ENCODE measurements at places on chromosomes 7 and 10.

DNA sequence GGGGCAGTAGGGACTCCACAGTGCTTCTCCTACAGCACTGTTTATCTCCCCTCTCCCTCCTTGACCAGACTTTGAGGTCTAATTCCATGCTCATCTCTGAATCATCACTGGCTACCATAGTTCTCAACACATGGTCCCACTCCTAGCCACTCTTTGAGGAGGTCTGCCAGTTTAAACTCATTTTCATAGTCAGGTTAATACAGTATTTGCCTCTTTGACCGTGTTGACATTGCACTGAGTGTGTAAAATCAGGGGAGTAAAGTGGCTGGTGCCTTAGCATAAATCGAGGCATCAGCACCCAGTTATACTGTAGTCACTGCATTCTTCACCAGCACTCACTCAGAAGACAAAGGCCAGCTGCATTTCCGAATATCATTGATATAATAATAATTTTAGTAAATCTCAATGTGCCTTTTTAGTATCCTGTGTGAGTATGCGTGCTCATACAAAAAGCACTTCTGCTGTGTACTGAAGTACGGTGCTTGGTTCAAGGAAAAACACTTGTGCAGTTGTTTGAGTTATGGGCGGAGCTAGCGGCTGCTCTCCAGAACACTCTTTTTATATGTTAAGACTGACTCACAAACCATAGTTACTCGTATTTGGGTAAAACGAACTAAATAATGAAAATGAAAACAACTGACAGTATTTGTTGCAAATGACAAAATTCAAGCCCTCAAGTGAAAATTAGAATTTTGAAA lies 89.7 kb downstream of the GALNT11 start:
- no peak for DNase-seq

- DNase-seq: no peak
These were observed 101.6 kb downstream of the ABLIM1 start for GRCh38 chr10:114556236-114557122.

- no peak for DNase-seq
These were observed 675.5 kb downstream of the SUGCT start for GRCh38 chr7:40810274-40810673.

- DNase-seq: no peak
These were observed 36.5 kb upstream of the CABCOCO1 start for GRCh38 chr10:61626209-61626608.

GRCh38 chr7:1961701-1962276 lies 271.0 kb downstream of the MAD1L1 start:
- DNase-seq: no peak

GRCh38 chr10:5746197-5746596 lies 61.6 kb downstream of the TASOR2 start:
- DNase-seq: no peak

GRCh38 chr7:54989453-54990225 lies 29.2 kb upstream of the EGFR start:
- DNase-seq: no peak

- DNase-seq: no peak
These were observed 61.0 kb downstream of the ITIH5 start for GRCh38 chr10:7605565-7606295.

GRCh38 chr10:124357561-124357885 lies 61.2 kb downstream of the OAT start:
- no peak for DNase-seq

GRCh38 chr7:45157286-45157652 lies 322 bp upstream of the RAMP3 start:
- no peak for DNase-seq

DNA sequence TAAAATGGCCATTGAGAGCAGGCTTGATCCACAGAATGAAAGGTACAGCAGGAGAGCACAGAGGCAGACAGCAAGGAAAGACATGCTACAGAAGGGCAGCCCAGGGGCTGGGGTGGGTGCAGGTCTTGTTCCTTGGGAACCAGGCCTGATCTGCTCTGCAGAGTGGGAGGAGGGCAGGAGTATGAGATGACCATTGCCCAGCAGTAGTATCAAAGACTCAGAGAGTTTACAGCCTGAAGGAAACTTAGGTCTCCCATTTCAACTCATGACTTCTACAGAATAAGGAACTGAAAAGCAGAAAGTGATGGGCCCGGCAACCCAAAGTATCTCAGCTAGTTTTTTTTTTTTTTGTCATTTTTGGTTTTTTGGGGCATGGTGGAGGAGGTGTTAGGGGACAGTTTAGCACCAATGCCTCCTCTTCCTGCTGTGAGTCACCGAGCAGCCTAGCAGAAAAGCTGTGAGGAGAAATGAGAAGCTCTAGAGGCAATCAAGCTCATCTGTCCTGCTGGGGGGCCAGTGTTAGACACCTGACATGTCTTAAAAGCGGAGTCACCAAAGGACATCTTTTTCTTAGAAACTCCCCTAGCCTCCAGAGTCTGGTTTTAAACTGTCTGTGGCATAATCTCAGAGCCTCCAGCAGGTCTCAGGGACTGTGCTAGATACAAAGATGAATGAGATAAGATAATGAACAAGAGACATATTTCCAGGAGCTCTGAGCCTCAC lies 34.3 kb upstream of the HERPUD2 start:
- no peak for DNase-seq

DNA sequence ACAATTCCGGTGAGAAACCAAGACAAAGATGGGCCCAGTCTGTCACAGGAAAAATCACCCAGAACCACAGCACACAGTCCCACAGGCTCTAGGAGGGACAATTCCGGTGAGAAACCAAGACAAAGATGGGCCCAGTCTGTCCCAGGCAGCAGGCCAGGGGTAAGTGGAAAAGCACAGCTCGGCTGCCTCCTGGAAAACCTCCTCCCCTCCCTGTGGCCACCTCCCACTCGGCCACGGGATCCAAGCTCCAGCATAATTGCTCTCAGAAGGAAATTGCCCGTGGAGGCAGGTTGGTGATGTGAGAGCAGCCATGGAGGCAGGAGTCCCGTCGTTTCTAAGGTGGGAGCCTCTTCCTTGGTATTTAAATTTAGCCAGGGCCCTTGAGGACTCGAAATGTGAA lies 95.7 kb downstream of the PLXNA4 start:
- no peak for DNase-seq

DNA sequence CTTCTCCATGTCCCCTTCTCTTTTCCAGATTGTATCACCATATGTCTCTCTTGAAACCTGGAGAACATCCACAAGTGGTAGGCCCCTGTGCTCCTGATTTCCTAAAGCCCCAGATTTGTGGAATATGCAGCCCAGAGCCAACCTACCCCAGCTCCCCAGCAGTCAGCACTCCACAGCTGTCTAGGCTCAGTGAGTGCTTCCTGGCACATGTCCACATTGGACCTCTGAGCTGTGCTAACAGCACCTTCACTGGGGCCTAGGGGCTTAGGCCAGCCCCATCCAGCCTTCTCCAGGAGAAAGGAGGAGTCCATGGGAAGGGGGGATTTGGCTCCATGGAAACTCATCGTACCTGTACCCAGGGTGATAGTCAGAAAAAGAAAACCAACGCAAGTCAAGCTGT lies 192.7 kb downstream of the FGFR2 start:
- no peak for DNase-seq

- DNase-seq: no peak
These were observed 98.2 kb upstream of the MEOX2 start for GRCh38 chr7:15784694-15785030.

- no peak for DNase-seq
These were observed 95.4 kb downstream of the GSAP start for GRCh38 chr7:77320714-77321113.

DNA sequence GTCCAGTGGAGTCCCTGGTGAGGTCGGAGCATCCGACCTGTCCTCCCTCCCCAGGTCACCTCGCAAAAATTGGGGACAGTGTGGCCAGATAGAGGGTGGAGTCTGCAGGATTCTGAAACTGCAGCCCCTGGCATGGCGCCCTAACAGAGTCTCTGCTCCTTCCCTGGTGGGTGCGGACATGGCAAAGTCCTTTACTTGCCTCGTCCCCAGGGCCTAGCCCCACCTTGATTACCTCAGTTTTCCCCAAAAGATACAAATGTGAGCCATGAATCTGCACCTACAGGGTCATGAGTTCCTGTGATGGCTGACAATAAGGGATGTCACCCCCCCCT lies 47.7 kb downstream of the NPVF start:
- no peak for DNase-seq

DNA sequence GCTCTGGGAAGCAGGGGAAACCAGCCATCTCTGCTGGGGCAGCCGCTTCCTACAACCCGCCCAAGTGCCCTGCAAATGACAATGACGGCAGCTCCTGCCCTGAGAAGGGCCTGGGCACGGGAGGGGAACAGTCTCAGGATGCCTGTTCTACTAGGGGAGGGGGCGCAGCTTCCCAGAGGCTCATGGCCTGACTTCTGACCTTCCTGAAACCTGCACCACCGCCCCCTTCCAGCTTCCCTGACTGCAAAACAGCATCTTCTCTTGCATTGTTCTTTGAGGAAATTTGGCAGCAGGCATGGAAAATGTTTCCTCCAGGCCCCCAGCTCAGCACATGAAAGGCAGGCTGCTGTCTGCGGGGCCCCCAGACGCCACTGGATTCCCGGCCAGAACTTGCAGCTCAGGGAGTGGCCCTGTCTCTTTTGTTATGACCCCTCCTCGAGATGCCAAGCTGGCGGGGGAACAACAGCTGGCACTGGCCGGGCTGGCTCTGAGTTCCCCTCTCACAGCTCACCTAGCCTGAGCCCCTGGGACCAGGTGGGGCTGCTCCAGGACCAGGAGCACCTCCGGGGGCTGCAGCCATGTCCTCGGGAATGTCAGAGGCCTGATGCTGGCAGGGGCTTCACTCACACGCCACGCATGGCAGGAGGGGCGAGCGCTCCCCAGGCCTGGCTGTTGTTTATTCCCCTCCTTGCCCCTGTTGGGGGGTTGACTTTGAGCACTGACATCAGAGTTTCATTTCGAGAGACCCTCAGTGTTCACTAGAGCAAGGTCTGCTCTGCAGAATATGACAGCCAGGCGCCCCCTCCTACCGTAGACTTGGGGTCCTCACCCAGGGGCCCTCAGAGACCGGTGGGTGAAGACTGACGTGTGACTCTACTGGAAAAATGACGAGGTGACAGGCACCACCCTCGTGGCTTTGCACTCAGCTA lies 62.7 kb downstream of the CALML3 start:
- DNase-seq: no peak

- DNase-seq: no peak
These were observed 45.2 kb downstream of the NPTX2 start for GRCh38 chr7:98662289-98662688.

DNA sequence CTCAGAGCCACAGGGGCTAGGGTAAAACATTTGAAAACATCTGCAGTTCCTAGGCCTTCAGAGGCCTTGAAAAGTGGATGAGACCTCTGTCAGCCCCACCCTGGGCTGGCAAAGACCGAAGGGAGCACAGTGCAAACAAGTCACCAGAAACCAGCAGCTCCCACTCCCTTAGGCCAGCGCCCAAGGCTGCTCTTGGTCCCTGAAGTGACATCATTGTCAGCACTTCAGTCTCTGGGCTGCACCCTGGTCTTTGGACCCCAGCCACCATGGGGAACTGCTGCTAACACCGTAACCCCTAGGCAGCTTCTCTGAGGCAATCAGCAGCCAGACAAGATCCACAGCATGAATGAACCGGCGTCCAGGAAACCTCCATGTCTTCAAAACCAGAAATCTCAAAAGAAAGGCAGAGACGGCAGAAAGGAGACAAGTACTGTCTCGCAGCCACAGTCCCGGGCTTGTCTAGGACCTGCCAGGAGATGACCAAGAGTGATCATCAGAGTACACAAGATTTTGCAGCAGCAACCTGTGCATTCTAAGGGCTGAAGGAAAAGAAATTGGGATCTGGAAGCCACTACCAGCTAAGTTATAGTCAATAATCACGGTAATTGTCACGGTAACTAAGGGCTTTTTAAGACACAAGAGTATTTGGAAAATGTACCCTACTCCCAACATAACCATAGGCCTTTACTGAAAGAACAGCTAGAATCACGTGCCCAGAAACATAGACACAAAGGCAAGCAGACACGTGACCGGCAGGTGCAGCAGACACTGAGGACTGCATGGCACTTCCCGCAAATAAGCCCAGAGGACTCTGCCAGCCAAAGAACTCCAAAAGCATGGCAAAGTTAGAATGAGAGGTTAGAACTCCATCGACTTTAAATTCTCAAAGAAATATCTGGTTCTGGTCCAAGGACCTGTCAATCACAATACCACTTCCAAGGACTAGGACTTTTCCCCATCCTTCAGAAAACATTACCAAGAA lies 23.3 kb downstream of the CPXM2 start:
- DNase-seq: no peak

- no peak for DNase-seq
These were observed 126.5 kb downstream of the SLIT1 start for GRCh38 chr10:97059006-97059871.

DNA sequence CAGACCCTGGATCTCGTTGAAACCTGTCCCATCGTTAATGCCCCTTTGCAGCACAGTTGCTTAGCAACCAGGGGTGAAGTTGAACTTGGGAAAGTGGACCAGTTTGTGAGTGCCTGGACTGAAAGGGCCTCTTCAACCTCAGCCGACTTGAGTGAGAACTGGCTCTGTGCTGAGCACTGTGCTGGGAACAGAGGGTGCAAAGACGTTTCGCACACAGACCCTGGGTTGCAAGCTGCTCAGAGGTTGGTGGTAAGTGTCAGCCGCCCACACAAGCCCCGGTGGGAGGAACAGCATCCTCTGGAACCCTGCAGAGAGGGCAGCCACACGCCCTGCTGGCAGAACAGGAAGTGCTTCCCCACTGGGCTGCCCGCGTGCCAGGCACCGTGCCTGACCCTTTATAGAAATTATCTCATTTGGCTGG lies 89.2 kb downstream of the CARD11 start:
- DNase-seq: no peak

- DNase-seq: no peak
These were observed 526.9 kb upstream of the VSTM2A start for GRCh38 chr7:54015251-54015650.

DNA sequence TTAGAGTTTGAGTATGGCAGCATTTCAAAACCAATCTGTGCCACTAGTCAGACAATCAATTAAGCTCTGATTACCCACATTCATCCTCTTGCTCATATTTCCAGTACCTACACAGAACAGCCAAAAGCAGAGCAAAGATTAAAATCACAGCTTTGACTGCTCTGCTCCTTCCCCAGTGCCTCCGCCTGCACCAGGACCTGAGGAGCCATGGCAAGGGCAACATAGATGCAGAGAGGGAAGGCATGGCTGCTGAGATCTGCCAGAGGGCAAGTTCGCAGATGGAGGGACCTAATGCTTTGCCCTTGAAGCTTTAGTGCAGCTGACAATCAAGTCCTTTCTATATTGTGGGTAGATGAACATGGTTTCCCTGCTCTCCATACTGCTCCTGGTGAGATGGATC lies 148.1 kb downstream of the HTR7 start:
- DNase-seq: no peak

- no peak for DNase-seq
These were observed 47.7 kb downstream of the CDH23 start for GRCh38 chr10:71444284-71445054.

DNA sequence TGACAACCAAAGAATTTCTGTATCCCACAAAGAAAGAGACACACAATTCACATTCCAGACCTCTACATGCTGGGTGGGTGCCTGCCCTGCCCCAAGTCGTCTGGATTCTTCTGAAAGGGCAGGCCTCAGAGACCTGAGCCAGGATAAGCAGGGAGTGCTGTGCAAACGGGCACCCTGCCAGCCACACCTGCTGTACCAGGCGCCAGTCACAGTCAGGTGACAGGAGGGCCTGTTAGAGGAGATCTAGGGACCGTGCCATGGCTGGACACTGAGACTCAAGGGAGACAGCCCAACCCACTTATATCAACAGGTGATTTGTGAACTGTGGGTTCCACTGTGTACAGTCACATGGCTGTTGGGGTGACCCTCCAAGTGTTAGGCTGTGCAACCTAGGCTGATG lies 103.1 kb upstream of the AFAP1L2 start:
- no peak for DNase-seq

GRCh38 chr10:33815776-33816175 lies 481.3 kb upstream of the NRP1 start:
- DNase-seq: no peak

Data from progenitor cell of endocrine pancreas (in vitro differentiated cells).